ENCODE measurements at places on chromosomes 5 and 9.

DNA sequence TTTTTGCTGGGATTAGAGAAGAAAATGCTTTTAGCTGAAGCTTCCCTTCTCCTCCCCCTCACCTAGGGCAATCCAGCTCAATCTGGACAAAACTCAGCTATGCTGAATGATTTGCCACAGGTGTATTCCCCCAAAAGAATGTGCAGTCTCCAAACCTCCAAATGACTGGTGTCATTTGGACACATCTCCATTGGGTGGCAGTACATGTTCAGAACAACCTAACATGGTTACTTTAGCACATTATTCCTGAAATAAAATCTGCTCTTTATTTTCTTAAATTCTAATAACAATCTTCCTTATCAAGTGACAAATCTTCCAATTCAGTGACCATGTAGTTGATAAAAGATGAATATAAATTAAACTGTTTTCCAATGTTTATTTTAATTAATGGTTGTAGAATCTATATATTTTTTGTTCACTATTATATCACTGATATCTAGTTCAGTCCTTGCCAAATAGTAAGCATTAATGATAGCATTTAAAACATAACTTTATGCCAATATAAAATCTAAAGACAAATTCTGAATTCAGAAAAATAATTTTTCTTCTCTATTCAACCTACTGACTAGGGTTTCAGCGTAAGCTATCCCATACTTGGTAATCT, 61.3 kb upstream of the MOCS2 start:
- DNase-seq: no peak

DNA sequence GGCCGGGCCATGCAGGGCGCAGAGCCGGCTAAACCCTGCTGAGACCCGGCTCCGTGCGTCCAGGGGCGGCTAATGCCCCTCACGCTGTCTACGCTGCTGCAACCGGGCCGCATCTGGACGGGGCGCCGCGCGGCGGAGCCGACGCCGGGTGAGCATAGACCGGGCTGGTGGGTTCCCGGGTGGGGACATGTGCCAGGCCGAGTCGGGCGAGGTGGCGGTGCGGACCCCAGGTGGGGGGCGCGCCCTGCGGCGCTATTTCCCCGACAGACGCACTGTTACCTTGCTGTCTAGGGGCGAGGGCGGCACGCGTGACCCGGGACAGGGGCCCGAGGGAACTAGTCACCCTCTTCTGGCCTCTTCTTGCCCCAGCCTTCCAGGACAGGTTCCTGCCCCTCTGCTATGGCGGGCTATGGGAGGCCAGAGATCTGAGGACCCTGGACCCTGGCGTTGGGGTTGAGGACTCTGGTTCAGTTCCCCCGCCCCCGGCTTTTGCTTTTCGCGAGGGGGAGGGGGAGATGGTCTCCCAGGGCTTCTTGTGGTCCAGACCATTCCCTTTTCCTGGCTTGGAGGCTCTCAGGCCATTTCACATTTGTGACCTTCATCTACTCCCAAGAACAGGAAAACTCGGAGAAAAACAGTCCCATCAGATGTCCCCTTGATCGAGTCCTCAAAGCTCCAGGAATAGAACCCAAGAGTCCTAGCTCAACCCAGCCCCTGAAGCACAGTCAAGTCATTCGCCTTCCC, 536 bp downstream of the SLC27A4 start:
- DNase-seq: no peak

- no peak for DNase-seq
Measured at GRCh38 chr5:106094204-106094607, 1576.5 kb downstream of the EFNA5 start.

DNA sequence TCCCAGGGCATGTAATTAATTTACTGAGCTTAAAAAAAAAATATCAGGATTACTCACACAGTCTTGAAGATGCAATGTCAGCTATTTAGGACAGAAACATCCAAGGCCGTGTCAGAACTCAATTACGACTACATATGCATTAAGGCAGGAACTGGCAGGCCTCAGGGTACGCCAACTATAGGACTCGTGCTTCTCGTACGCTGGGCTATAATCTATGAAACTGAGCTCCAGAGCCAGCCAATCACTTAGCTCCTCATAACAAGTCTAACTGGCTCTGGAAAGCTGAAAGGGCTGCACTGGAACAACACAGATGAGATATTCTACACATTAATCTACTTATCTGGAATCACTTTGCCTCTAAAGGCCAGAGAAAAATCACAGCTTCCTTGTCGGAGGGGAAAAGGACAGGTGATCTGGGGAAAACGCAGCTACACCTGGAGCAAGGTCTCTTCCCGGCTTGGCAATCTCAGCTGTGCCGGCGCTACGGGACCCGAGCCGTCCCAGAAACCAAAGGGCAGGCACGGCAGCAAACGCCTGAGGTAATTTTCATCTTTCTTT, 212.0 kb downstream of the DEPDC1B start:
- DNase-seq: no peak

GRCh38 chr5:5487585-5488360, 65.3 kb downstream of the ICE1 start:
- no peak for DNase-seq

- DNase-seq: no peak
Measured at GRCh38 chr5:32471784-32472183, 27.2 kb upstream of the ZFR start.

- no peak for DNase-seq
Measured at GRCh38 chr9:89760123-89760522, 155.3 kb downstream of the GADD45G start.

DNA sequence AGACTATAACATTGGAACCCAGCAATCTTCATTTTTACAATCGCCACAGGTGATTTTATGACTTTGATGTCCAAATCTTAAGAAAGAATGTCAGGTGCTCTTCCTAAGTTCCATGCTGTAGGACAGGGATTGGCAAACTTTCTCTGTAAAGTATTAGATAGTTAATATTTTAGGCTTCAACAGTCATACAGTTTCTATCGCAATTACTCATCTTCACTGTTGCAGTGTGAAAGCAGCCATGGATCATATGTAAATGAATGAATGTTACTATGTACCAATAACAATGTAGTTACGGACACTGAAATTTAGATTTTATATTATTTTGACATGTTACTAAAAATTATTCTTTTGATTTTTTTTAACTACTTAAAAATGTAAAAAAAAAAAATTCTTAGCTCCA, 169.7 kb downstream of the DTWD2 start:
- DNase-seq: no peak

DNA sequence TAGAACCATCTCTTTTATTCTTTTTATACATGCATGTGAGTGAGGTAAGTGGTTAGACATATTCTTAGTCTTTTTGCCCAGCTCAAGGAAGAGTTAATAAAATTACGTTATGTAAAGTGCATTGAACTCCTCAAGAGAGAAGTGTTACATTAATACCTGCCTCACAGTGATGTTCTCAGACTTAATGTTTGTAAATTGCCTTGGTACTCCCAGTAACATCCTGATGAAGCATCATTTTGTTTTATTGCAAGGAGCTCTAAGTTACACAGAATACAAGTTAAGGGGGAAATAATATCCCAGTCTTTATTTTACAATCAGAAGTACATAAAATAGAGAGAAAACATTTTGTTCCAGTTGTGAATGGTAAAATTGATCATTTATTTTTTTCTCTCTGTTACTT, 89.5 kb upstream of the ARRDC3 start:
- no peak for DNase-seq

DNA sequence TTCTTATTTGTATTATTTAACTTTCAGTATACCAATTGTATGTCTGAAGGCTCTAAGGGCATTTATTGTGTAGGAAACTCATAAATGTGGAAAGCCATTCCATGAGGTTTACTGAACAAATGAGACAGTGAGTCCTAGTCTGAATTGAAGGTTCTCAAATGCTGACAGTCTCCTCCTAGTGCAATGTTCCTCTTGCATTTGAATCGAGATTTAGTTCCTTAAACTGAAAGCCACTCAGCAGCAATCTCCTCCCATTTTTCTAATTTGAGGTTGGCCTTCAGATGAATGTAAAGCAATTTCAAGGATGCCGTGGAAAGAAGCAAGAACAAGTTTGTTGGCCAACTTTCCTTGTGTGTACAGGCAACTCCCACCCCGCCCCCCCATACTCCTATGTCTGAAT, 493.2 kb upstream of the KLF4 start:
- no peak for DNase-seq

GRCh38 chr9:20783057-20784038, 99.3 kb downstream of the FOCAD start:
- no peak for DNase-seq

GRCh38 chr5:165026971-165027370, 1521.6 kb downstream of the MAT2B start:
- DNase-seq: no peak

GRCh38 chr9:106860721-106861639, 2.0 kb upstream of the ZNF462 start:
- DNase-seq: no peak

GRCh38 chr9:82721593-82721992, 341.3 kb downstream of the RASEF start:
- no peak for DNase-seq

DNA sequence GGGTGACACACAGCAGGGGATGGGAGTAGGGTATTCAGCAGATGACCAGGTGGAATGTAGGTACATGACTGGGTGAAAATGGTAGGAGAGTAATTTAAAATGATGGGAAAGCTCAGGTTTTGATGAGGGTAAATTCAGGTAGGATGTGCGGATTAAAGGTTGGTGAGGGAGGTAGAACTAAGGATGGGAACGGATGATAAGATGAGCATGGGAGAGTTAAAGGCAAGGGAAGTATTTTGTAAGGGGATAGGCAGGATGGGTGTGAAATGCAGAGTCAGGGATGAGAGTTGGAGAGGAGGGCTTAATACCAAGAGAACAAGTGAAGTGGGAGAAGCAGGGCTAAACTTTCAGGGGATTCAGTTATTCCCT, 1.5 kb downstream of the TLN1 start:
- no peak for DNase-seq

GRCh38 chr5:131541071-131541470, 94.0 kb downstream of the RAPGEF6 start:
- DNase-seq: no peak

GRCh38 chr5:122611406-122611805, 163.5 kb upstream of the SNX2 start:
- no peak for DNase-seq

- DNase-seq: no peak
Measured at GRCh38 chr9:114621975-114622609, 11.0 kb downstream of the TMEM268 start.

- DNase-seq: no peak
Measured at GRCh38 chr5:1103505-1104326, 8.1 kb downstream of the SLC12A7 start.

GRCh38 chr5:89478851-89479250, 595.9 kb upstream of the MEF2C start:
- no peak for DNase-seq

- DNase-seq: no peak
Measured at GRCh38 chr5:169153405-169153804, 147.5 kb downstream of the SLIT3 start.

- DNase-seq: no peak
Measured at GRCh38 chr5:102307232-102307631, 11.1 kb upstream of the SLCO4C1 start.

DNA sequence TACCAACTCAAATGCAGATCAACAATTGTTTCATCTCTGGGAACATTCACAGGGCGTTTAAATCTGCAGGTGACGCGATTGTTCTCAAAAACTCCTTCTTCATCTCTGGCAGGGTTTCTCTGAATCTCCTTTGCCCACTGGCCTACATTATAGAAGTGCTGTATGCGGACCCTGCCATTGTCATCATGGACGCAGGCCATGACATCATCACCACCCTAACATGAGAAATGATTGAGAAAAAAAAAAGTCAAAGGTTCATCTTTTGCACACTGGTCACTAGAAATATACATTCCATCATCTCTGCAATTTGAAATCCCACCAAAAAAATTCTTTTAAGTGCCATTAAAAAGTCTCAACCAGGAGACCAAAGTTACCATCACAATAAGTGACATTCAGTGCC, 21.6 kb upstream of the TMEM245 start:
- DNase-seq: no peak

DNA sequence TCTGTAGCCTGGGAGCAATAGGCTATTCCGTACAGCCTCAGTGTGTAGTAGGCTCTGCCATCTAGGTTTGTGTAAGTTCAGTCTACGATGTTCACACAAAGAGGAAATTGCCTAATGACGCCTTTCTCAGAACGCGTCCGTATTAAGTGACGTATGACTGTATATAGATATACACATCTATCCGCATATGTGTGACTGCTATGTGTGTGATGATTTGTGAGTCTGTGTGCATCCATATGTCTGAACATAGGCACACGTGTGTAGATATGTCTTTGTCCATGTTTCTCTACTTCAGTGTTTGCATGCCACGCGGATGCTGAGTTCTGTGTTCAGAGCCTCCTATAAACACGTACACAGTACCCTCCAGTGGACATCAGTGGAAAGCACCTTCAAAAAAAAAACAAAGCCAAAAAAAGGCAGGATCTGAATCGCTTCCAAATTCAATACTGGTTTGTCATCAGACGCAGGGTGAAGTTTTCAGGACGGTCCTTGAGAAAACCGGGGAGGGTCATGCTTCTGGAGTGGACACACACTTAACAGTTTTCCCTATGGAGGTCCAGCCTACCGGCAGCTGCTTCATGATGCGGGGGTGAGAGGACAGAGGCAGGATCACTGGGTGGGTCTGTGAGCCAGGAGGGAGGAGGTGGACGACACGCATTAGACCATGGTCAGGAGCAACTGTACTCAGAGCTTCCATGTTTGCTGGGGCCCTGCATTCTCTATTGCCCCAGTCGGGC, 29.5 kb upstream of the ALDH1B1 start:
- no peak for DNase-seq

DNA sequence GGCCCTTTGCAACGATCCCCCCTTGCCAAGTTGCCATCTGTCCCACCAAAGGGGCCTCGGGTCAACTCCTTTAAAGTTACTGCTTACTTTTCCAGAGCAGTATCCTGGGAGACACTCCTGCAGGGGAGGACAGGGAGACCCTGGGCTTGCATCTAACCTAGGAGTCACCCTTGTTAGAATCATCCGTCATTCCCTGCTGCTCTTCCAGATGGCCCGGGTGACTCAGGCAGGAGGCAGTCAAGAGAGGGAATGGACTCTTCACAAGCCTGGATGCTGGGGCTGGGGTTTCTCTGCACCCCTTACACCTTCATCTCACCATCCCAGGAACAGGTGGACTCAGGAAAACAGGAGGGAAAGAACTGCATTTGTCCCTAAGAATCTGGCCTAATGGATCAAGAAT, 175.6 kb downstream of the GABBR2 start:
- DNase-seq: no peak
